Activated CD4-positive, alpha-beta T cell treated with anti-CD3 and anti-CD28 coated beads, Interleukin-2, amount 10 ng/mL, durations not matched to agents 7 days and 5 days (primary cell): ENCODE measurements at places on chromosomes 1 and 21.

DNA sequence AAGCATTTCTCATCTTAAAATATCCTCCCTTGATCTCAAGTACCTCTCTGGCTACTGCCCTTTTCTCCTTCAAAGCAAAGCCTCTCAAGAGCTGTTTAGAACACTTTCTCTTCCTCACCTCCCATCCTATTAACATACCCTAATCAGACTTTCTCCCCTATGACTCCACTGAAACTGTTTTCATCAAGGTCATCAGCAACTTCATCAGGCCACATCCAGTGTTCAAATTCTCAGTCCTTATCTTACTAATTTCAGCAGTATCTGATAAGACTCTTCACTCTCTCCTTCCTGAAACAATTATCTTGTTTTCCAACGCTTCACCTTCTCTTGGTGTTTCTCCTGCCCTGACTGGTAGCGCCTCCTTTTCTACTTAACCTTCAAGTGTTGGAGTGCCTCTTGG lies 1.5 kb upstream of the RAP1A start:
- H3K36me3 ChIP-seq: peaks cover 33% of the 10 kb centered on the region
- no peaks in the 10 kb centered on the region for H3K27me3 ChIP-seq
- peaks cover 65% of the 10 kb centered on the region for H3K4me1 ChIP-seq
- H3K4me3 ChIP-seq: peak overlapping the region; percentile 16
- H3K27ac ChIP-seq: peak overlapping the region; percentile 80
- DNase-seq: no peak

GRCh38 chr1:7648761-7649384 lies 122.2 kb upstream of the VAMP3 start:
- H3K27me3 ChIP-seq: no peaks in the 10 kb centered on the region
- no peak for DNase-seq
- H3K27ac ChIP-seq: no peak overlapping the region
- H3K4me1 ChIP-seq: no peaks in the 10 kb centered on the region
- no peak overlapping the region for H3K4me3 ChIP-seq
- no peaks in the 10 kb centered on the region for H3K36me3 ChIP-seq

DNA sequence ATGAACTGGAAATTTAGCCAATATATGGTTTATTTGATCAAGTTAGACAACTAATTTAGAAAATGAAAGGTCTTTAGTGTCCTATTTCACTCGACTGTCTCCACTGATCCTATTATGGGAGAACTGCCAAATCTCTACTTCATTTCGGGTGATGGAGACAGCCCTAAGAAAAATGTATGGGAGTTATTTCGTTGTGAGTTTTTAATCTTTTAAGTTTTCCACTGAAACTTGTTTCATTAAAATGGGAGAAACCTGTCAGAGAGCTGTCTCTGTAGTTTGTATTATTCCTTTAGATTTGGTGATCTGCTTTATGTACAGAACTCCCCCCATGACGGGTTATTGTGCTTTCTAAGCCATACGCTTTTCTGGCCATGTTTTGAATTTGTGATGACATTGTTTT lies 899.7 kb downstream of the ADGRL2 start:
- no peak overlapping the region for H3K4me3 ChIP-seq
- H3K36me3 ChIP-seq: no peaks in the 10 kb centered on the region
- no peaks in the 10 kb centered on the region for H3K27me3 ChIP-seq
- no peak for DNase-seq
- H3K4me1 ChIP-seq: no peaks in the 10 kb centered on the region

DNA sequence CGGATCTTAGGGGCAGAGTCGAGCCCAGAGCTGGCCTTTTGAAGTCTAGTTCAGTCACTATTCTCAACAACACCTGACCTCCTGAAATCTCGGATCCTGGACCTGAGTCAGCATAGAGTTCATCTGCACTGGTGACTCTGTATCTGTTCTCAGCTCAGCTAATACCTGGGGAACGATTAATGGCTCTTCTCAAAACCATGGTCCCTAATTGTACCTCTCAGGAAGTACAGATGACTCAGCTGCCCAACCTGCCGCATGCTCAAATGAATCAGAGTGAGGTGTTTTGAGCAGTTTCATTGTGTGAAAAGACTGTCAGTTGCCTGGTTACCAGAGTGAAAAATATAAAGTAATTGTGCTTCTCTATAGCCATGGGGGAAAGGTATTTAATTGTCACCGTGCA lies 89.2 kb downstream of the SLC35F3 start:
- no peaks in the 10 kb centered on the region for H3K36me3 ChIP-seq
- H3K4me1 ChIP-seq: no peaks in the 10 kb centered on the region
- no peak overlapping the region for H3K4me3 ChIP-seq

DNA sequence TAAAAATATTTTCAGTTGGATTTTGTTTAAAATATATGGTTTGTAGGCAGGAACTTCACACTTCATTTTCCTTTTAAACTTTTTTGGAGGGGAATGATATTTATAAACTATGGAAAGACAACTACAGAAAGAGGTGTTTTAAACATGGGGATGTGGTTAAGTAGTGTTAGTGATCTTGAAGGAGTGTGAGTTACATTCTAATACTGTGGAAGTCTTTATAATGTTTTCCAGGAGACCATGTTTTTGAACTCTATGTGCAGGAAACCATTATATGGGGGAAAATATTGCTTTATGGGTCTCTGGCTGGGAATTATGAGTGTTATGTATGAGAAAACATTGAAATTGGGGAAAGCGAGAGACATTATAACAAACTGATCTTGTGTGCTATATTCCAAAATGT lies 35.8 kb upstream of the COL24A1 start:
- H3K27me3 ChIP-seq: no peaks in the 10 kb centered on the region
- no peak overlapping the region for H3K4me3 ChIP-seq
- no peaks in the 10 kb centered on the region for H3K4me1 ChIP-seq

DNA sequence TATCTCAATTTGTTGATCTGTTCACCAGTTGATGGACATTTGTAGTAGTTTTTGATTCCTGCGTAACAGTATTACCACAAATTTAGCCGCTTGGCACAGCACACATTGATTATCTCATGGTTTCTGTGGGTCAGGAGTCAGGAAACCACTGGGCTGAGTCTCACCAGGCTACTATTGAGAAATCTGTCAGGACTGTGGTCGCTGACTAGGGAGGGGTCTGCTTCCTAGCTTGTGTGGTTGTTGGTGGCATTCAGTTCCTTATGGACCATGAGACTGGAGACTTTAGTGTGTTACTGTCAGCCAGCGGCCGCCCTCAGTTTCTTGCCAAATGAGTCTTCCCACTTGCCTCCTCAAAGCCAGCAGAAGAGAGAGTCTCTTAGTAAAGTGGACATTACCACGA lies 9.8 kb downstream of the PEX14 start:
- no peak overlapping the region for H3K27ac ChIP-seq
- no peaks in the 10 kb centered on the region for H3K27me3 ChIP-seq
- H3K4me3 ChIP-seq: no peak overlapping the region

DNA sequence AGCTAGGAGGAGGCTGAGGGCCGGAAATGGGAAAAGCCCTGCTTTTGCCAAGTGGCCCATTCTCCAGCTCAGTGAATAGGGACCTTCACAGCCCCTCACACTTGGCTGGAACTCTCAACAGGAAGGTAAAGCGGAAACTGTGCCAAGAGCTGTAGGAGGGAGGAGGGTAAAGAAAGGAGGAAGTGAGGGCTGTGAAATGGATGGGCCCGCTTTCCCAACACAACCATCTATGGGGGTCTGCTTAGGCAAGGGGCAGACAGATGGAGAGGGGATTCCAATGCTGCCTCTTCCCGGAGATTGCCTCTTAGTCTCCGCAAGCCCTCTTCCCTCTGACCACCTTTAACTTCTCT lies 5.2 kb downstream of the INKA2 start:
- H3K27ac ChIP-seq: no peak overlapping the region
- peaks cover 6% of the 10 kb centered on the region for H3K27me3 ChIP-seq
- DNase-seq: no peak
- no peak overlapping the region for H3K4me3 ChIP-seq
- peaks cover 3% of the 10 kb centered on the region for H3K36me3 ChIP-seq
- peaks cover 19% of the 10 kb centered on the region for H3K4me1 ChIP-seq

GRCh38 chr1:155454096-155454495 lies 108.5 kb downstream of the ASH1L start:
- DNase-seq: no peak
- peaks cover 33% of the 10 kb centered on the region for H3K36me3 ChIP-seq
- no peak overlapping the region for H3K4me3 ChIP-seq
- no peaks in the 10 kb centered on the region for H3K4me1 ChIP-seq

GRCh38 chr1:174872615-174873058 lies 127.1 kb upstream of the CACYBP start:
- peaks cover 7% of the 10 kb centered on the region for H3K36me3 ChIP-seq
- peaks cover 16% of the 10 kb centered on the region for H3K4me1 ChIP-seq
- H3K27ac ChIP-seq: no peak overlapping the region
- no peak overlapping the region for H3K4me3 ChIP-seq
- DNase-seq: no peak
- no peaks in the 10 kb centered on the region for H3K27me3 ChIP-seq

DNA sequence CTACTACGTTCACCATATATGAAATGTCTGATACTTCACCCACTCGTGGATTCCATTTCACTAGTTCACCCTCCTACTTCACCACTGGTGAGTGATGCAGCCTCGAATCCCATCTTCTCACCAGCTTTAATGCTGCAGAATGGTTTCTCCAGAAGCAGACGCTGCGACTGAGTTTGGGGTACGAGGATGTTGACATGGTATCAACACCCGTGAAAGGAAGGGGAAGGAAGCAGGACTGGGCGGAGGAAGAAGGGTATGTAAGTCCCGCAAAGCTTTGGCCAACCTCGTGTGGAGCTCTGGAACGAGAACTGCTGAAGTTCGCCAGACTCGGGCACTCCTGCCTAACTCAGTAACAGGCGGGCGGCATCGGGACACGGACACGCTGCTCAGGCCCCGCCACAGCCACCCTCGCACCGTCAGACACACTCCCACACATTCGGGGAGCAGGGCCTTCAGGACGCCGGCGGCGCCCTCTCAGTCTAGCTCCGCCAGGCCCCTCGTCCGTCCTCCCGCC lies 833 bp upstream of the DIP2A start:
- H3K4me1 ChIP-seq: peaks cover 45% of the 10 kb centered on the region
- H3K27ac ChIP-seq: peak overlapping the region; percentile 90
- peak overlapping the region; percentile 79 for H3K4me3 ChIP-seq

DNA sequence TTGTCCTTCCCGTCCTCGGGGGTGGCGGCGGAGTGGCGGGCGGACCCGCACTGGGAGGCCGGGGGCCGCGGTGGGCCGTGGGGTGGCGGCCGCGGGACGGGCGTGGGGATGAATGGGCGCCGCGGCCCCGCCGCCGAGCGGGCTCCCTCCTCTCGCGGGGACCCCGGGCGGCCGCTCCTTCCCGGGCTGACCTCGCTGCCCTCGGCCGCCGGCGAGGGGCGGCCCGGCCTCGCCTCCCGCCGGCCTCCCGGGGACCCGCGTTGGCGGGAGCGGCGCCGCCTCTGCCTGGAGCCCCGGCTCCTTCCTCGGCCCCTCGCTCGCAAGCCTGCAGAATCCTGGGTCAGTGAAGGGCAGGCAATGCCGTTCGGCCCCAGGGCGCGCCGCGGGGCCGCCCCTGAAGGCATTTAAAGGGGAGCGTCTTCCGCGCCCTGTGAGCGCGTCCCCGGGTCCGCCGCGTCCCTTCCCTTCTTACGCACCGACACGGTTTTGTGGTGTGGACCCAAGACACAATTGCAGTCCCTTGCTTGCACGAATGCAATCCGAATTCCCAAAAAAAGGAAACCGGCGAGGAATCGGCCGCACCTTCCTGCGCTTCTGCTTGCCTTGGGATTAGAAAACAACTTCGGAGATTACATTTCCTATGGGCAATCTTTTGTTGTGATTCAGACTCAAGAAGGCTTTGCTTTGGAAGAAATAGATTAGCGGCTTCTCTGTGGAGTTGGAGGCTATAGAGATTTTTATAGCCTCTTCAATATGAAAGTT lies 776 bp downstream of the ITSN1 start:
- peaks cover 27% of the 10 kb centered on the region for H3K27me3 ChIP-seq
- peaks cover 16% of the 10 kb centered on the region for H3K4me1 ChIP-seq
- peak overlapping the region; percentile 19 for H3K27ac ChIP-seq
- H3K4me3 ChIP-seq: peak overlapping the region; percentile 83
- DNase-seq: no peak
- H3K36me3 ChIP-seq: no peaks in the 10 kb centered on the region

- H3K36me3 ChIP-seq: no peaks in the 10 kb centered on the region
- peak within 1 kb of the TSS; percentile 96 for H3K4me3 ChIP-seq
- peak within 1 kb of the TSS; percentile 94 for H3K27ac ChIP-seq
- peaks cover 44% of the 10 kb centered on the region for H3K4me1 ChIP-seq
Observed at GRCh38 chr21:45074048-45074817, at the start of gene ADARB1. Gene ADARB1 (plus strand): TSS chr21:45074580. CDS start chr21:45171657, 97,077 bp downstream.

DNA sequence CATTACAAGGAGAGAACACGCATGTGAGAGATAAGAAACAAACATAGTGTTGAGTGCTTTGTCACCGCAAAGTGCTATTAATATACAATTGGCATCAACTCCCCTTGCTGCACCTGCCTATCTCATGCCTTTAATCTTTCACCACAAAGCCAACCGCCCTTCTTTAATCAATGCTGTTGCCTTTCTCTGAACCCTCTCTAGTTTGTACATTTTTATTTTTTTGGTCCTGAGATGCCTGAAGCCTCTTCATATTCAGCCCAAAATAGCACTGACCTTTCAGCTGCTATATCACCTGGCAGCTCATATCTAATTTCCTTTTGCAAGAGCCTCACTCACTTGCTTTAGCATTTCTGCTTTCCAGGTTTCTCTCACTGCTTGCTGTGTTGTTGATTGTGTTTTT lies 504.7 kb downstream of the NUF2 start:
- no peak overlapping the region for H3K27ac ChIP-seq
- H3K4me1 ChIP-seq: no peaks in the 10 kb centered on the region

- H3K4me3 ChIP-seq: no peak overlapping the region
- H3K27ac ChIP-seq: no peak overlapping the region
- H3K27me3 ChIP-seq: peaks cover 1% of the 10 kb centered on the region
- H3K36me3 ChIP-seq: no peaks in the 10 kb centered on the region
Observed at GRCh38 chr21:26956813-26957212, 10.1 kb downstream of the ADAMTS5 start.

DNA sequence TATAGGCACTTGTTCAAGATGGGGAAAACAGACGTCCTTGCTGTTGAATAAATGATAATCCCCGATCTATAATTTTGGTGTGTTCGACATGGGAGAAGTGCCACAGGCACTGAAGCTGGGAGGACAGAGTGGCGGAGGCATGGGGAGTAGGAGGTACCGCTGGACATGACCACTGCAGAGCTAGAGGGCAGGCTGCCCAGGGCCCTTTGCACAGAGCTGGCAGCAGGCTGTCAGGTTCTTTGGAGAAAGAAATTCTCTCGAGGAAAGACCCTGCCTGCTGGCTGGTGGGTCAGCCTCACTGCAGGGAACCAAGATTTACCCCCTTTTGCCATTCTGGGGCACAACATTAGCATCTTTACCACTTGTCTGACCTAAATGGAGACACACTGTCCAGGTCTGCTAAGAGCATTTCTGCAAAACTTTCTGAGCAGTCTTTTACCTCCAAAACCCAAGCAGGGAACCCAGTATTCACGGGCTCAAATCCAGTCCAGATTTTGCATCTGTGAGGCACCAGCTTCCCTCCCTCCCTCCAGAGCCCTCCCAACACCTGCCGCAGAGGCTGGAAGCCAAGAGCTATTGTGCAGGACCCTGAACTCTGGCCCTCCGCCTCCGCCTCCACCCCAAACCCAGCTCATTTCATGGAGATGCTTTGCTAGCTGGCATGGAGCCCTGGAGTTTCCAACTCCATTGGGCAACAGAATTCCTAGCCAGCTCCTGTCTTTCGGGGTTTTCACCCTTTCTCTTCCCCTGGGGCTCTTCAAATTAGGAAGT lies 142.3 kb downstream of the PLXNA2 start:
- no peaks in the 10 kb centered on the region for H3K27me3 ChIP-seq
- DNase-seq: no peak
- no peak overlapping the region for H3K4me3 ChIP-seq
- H3K4me1 ChIP-seq: no peaks in the 10 kb centered on the region

- peaks cover 22% of the 10 kb centered on the region for H3K4me1 ChIP-seq
- peak overlapping the region; percentile 72 for H3K27ac ChIP-seq
- no peak overlapping the region for H3K4me3 ChIP-seq
- no peaks in the 10 kb centered on the region for H3K36me3 ChIP-seq
Observed at GRCh38 chr1:202227053-202227672, 33.6 kb downstream of the LGR6 start.

- H3K4me1 ChIP-seq: peaks cover 7% of the 10 kb centered on the region
- no peak for DNase-seq
- no peak overlapping the region for H3K4me3 ChIP-seq
- H3K36me3 ChIP-seq: no peaks in the 10 kb centered on the region
Observed at GRCh38 chr1:246077476-246077875, 429.6 kb downstream of the SMYD3 start.
